ENCODE measurements at places on chromosomes 6 and 20.

- peak; percentile 95 for DNase-seq
Observed at GRCh38 chr6:3324262-3324942, 65.7 kb downstream of the PSMG4 start.

GRCh38 chr6:144586986-144587385 is 301.9 kb downstream of the UTRN start:
- DNase-seq, result no peak

DNA sequence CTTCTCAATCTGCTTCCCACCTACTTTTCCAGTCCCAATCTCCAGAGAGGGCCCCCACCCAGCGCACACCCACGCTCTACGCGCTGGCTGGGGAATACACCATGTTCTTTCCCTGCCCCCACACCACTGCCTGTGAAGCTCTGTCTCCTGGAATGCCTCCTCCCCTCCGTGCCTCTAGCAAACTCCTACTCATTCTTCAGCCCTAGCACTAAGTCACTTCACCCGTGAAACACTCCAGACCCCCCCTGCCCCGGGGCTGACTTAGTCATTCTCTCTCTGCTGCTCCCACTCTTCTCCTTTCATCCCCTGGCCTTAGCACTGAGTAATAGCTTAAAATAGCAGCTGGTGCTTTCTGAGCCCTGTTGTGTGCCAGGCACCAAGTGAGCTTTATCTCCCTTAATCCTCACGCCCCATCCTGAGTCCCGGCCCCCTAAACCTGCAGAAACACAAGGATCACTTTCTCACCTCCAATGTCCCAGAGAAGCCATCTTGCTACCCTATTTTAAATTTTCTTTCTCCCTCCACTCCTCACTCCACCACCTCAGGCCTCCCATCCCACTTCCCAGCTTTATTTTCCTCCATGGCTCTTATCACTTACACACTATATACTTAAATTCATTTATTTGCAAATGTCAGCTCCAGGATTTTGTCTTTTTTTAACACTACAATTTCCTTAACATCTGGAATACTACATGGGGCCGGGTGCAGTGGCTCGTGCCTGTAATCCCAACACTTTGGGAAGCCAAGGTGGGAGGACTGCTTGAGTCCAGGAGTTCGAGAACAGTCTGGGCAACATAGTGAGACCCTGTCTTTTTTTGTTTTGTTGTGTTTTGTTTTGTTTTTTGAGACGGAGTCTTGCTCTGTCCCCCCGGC is 6.3 kb upstream of the PARD6B start:
- DNase-seq, result peak; percentile 94

GRCh38 chr6:109449064-109449794 is 6.3 kb downstream of the MICAL1 start:
- no peak for DNase-seq

DNA sequence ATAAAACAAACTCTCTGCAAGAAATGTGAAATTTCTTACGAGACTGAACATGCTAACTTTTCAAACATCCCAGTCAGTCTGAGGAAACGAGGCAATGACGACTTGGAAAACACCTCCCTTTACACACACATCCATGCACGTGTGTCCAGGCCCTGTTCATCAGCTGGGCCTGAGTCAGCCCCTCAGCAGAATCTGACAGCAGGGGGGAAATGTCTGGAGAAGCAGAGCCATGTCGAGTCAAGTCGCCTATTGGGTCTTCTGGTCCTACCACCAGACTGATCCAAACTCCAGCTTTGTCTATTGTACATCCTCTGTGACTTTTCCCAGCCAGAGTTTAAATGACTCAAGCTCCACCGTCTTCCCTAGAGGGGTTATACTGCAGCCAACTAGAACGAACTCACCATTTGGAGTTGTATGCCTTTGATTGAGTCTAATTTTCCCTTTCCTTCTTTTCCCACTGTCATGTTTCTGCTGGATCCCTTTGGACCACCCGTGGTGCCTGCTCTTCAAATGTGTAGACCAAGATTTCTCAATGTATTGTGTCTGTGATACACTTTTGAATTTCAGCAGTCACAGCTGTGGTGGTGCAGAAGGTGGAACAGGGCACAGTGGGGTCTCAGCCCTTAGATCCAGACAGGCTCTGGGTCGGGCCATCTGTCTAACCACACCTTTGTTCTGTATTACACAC is 254.0 kb downstream of the CDC5L start:
- DNase-seq, result peak; percentile 38

All from HT1080 (cell line).